Heart left ventricle (tissue), 16 donors: ENCODE measurements at places on chromosomes 12 and 14. TPM values are rescaled to one million over a fixed set of nuclear protein-coding genes. Genes with fewer than 3 reads are reported as not detected.
A peak's percentile ranks its signal among the peaks of the same experiment; 100 is the strongest.

Gene HOXC6
- 0.08 TPM for polyA plus RNA-seq

Gene SNRPF
- 48.6 TPM for polyA plus RNA-seq

Gene HOXC11
- polyA plus RNA-seq, result not detected

Gene SLC5A8
- not detected for polyA plus RNA-seq

Gene CPM
- 3.4 TPM for polyA plus RNA-seq

Gene E2F7
- polyA plus RNA-seq, result 0.11 TPM

- DNase-seq, result no peak
Measured at GRCh38 chr14:44963044-44963528, 1.1 kb downstream of the TOGARAM1 start.

GRCh38 chr12:7015555-7016370 lies 2.5 kb downstream of the LPCAT3 start:
- DNase-seq, result no peak

DNA sequence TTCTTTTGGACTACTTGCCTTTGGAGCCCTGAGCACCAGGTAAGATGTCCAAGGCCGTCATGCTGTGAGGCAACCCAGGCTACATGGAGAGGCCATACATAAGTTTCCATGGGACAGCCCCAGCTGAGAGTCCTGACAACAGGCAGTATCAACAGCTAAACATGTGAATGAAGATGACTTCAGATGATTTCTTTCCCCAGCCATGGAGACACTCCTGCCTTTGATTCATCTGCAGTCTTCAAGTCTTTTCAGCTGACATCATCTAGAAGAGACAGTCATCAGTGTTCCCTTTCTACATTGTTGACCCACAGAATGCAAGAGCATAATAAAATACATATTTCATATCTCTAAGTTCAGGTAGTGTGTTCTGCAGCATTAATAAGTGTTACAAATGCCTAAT lies 398.7 kb downstream of the BTG1 start:
- no peak for DNase-seq

DNA sequence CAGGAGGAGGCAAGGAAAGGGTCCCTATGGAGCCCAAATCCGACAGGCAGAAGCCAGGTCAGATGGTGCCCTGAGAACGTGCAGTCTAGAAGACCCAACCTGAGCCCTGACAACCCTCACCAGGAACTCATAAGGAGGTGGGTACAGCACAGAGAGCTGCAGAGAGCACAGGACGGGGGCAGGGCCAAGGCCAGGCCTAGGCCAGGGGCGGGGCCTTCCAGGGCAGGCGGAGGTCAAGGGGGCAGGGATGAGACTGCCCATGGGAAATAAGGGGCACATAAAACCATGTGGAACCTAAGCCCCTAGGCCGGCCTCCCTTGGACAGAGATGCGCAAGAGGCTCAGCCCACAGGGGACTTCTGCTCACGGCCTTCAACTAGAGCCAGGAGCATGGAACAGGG lies 45.1 kb downstream of the SSH1 start:
- DNase-seq, result no peak

GRCh38 chr12:117292688-117293087 lies 68.7 kb downstream of the NOS1 start:
- DNase-seq, result no peak

DNA sequence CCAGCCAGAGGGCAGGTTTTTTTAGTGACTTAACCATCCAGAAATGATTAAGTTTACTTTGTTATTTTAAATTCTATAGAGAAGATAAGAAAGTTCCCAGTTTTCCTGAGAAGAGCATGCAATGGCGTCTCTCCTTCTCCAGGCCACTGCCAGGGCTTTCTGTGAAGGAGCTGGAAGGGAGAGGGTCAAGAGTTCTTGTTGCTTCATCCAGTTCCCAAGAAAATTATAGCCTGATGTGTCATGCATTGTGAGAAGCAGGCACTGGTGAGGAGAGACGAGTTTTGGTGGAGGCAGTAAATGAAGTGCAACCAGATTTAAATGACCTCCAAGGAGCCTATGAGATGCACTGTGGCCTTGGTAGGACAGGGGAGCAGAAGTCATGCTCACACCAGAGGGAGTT lies 14.2 kb downstream of the ELK3 start:
- no peak for DNase-seq

DNA sequence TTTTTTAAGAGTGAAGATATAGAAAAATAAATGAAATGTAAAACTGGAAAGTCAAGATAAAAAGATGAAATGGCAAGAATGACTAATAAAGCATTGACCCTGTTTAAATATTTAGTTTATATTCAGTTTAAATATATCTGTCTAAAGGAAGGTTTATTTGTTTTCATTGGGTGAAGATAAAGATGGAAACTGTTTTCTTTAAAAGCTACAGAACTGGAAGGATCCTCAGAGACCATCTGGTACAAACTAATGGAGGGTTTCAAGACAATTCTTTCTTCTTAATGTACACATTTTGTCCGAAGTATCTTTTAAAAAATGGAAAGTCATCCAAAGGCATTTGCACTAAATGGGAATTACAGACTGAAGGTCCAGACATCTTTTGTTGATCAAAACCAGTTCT lies 142.6 kb downstream of the EPS8 start:
- no peak for DNase-seq

DNA sequence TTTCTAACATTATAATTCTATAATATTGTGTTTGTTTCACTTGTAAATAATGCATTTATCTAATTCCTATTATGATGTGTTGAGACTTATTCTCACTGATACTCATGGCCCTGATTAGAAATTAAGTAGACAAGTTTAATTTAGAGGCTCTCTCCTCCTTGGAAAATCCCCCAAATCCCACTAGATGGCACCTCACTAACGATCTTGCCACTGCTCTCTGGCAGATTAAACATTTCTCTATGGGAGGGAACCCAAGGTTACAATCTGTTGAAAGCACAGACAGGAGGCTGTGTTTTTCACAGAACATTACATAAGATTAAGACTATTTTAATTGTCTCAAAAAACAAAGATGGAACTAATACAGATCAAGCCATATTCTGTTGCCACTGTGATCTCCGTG lies 318.7 kb downstream of the LRFN5 start:
- DNase-seq, result no peak

- no peak for DNase-seq
Measured at GRCh38 chr14:75595226-75595625, 16.8 kb downstream of the FLVCR2 start.

DNA sequence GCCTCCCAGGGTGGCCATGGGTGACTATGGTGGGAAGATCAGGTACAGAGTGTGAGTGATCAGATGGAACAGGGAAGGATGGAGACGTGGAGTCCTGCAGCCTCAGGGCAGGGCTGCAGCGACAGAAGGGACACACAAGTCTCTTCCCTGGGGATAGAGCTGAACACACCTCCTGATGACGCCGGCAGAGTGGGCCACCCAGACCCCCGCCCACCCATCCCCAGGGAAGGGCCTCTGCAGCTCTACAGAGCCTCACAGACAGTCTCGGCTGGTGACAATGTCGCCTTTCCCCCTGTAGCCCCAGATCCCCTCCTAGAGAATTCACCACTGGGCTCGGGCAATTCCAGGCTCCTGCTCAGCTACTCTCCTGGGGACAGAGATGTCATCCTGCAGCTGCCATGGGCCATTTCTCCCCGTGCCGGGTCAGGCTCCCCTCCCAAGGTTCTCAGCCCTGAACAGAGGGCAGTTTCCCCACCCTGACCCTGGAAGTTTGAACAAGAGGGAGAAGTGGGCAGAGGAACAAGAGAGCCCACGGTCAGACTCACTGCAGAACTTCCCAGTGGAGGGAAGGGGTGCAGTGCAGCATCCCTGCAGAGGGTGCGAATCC lies 115.7 kb downstream of the NCOR2 start:
- peak; percentile 29 for DNase-seq
